ENCODE measurements at places on chromosomes 7 and 10.
A peak's percentile ranks its signal among the peaks of the same experiment; 100 is the strongest.

DNA sequence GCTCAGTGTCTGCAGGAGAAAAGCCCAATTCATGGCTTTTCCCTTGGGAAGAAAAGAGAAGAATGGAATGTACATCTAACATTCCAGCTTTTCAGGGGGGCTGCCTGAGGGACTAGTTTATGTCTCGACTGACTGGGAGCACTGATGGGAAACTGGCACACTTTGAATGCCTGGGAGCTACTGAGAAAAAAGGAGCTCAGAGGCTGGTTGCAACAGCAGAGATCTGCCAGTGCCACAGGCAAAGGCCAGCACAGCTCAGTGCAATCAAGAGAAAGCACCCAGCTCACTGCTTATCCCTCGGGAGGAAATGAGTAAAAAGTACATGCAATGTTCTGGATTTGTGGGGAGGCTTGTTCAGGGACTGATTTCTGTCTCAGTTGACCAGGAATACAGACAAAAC is 226.2 kb downstream of the COBL start:
- DNase-seq = peak; percentile 36

DNA sequence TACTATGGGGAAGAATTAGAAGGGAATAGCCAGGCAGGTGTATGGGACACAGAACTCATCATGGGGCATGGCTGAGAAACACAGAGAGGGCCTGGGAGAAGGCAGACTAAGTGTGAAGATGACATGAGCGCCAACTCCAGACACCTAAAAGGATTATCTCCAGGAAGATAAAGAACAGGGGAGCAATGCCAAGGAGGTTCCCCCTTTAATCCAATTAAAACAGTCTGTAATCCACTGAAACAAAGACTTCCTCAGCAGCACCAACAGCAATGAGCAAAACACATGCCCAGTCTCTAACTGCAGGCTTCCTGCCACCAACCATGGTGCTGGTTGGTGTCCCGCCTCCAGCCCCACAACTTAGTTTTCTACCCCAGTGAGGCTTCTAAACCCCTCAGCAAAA is 108.9 kb downstream of the GRID1 start:
- no peak for DNase-seq

GRCh38 chr10:131651674-131652437 is 249.0 kb upstream of the PPP2R2D start:
- DNase-seq = no peak

GRCh38 chr7:107294182-107294581 is 125.4 kb downstream of the HBP1 start:
- no peak for DNase-seq

DNA sequence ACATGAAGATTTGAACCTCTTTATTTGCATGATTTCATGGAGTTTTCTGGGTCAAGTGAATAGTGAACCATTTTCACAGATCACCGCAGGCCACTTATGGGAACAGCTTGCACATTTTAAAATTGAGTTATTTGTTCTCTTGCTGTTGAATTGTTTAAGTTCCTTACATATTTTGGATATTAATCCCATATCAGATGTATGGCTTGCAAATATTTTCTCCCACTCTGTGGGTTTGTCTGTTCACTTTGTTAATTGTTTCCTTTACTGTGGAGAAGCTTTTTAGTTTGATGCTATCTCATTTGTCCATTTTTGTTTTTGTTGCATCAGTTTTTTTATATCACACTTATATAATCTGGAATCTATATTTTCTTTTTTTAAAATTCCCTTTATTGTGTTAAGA is 14.1 kb upstream of the ZC3HAV1L start:
- DNase-seq = no peak

- DNase-seq = no peak
Measured at GRCh38 chr7:116730097-116731022, 58.4 kb downstream of the MET start.

DNA sequence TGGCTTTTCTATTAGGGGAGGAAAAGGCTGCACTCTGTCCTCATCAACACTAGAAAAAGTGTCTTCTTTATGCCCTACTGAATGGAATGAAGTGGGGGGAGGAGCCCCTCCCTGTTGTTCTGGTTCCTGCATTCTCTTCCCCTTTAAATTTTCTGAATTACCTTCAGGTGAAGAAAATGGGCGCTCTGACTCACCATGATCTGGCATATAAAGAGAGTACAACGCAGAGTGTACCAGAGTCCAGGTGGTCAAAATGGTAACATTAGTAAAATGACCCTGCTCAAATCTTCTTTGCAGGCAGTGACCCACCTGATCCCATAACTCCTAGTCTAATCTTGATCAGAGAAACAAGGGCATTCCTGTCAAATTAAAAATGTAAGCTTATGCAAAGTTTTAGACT is 80.7 kb downstream of the THSD7A start:
- DNase-seq = no peak

DNA sequence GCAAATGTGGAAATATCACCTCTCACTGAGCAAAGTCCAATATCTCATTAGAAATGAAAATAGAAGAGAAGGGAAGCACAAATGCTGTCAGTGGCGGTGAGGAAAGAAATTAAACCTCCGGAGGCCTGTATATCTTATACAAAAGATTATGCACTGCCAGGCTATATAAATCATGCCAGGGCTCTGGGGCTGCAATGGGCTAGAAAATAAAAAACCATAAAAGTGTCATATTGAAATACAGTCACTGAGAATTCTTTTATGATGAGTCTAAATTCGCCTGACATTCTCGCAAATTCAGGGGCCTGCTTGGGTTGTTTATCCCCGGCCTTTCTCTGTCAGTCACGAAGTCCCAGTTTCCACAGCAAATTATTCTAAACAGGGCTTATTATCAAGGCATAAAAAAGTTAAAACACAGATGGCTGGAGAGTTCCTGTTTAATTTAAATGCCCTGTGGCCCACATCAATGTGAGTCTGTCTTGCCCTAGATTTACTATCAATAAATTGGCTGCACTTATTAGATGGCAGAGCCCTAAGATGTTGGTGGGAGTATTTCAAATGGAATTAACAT is 193.8 kb downstream of the SNX10 start:
- no peak for DNase-seq

- no peak for DNase-seq
Measured at GRCh38 chr7:74584160-74584954, 73.2 kb upstream of the GTF2I start.

- no peak for DNase-seq
Measured at GRCh38 chr10:96387601-96388000, 28.8 kb upstream of the OPALIN start.

DNA sequence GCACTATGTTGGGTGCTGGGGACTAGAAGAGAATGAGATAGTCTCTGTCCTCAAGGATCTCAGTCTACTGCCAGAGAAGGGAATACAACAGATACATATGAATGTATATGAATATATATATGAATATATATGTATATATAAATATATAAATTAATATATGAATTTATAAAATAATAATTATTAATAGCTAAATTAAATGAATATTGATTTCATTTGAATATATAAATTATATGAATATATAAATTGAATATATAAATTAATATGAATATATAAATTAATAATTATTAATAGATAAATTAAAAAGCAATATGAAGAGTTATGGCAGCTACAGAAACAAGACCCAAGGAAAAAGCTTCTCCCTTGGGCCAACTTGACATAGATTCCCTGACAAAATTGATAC is 59.8 kb upstream of the OPALIN start:
- no peak for DNase-seq

- peak; percentile 41 for DNase-seq
Measured at GRCh38 chr10:119238577-119238976, 31.2 kb downstream of the GRK5 start.

DNA sequence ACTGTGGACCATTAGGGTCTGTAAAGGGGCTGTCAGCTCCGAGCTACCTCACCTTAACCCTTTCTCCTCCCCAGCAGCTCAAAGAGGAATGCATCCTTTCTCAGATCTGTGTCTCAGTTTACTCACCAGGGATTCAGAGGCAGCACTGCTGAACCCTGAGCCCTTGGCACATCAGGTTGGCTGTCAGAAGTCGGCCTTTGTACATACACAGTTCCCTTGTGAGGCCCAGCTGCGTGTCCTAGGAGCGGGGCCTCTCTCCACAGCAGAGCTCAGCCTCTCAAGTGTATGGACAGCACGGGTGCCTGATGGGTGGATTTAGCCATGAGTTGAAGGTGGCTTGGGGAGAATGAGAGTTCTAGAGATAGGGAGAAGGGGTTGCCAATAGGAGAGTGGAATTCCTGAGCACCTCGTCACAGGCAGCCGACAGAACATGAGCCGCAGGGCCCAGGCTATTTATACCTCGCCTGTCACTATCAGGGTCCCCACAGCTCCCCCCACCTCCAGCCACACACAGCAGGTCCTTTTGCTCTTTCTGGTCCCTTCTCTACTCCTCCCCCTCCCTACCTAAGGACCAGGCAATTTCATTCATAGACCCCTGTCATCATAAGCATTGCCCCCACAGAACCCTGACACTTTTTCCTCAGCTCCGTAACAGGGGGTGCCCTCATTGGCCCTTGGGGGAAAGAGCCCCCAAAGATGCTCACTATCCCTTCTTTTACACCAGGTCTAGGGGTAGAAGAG is 2.1 kb upstream of the FLNC start:
- DNase-seq = peak; percentile 89

- DNase-seq = no peak
Measured at GRCh38 chr7:67525588-67525987, 529.0 kb downstream of the TYW1 start.

DNA sequence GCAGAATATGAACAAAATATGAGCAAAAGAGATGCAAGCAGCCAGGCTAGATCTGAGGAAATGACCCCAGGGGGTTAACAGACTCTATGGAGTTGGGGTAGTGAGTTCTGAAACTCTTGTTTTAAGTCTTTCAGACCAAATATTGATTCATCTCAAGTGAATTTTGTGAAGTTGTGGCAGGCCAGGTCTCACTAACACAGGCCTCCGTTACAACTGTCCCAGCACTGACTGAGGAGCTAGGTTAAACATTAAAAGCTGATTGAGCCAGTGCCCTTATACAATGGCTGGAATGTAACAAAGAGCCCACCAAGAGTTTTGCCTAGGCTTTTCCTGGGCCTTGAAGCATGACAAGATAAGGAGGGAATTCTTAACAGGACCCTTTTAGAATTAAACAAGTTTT is 192.3 kb upstream of the STK17A start:
- no peak for DNase-seq

DNA sequence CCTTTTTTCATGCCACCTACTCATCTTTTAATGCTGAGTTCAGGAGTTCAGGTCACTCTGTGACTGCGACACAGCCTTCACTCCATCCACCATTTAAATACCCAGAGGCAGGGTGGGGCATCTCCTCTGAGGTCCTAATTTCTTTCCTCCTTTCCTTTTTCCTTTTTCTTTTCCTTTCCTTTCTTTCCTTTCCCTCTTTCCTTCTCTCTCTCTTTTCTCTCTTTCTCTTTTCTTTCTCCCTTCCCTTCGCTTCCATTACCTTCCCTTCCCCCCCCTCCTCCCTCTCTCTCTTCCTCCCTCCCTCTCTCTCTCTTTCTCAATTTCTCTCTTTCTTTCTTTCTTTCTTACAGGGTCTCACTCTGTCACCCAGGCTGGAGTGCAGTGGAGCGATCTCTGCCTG is 145.9 kb upstream of the SVIL start:
- DNase-seq = no peak

DNA sequence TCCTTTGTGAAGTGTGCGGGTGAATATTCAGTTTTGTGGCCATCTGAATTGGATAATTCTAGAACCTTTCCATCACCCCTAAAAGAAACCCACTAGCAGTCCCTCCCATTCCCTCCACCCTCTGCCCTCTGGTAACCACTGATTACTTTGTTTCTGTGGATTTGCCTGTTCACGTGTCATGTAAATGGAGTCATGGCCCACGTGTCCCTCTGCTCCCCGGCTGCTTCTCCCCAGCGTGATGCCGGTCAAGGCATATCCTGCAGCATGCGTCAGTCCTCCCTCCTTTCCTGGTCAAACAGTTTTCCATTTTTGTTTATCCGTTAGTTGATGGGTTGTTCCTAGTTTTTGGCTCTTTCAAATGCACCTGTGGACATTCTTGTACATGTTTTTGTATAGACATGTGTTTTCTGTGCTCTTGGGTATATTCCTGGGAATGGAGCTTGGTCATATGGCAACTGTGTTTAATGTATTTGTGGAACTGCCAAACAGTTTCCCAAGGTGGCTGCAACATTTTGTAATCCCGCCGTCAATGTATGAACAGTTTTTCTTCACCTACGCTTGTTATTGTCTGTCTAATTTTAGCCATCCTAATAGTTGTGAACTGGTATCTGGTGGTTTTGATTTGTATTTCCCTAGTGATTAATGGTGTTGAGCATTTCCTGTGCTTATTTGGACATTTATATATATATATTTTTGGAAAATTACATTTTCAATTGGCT is 22.4 kb downstream of the PPP2R2D start:
- no peak for DNase-seq

DNA sequence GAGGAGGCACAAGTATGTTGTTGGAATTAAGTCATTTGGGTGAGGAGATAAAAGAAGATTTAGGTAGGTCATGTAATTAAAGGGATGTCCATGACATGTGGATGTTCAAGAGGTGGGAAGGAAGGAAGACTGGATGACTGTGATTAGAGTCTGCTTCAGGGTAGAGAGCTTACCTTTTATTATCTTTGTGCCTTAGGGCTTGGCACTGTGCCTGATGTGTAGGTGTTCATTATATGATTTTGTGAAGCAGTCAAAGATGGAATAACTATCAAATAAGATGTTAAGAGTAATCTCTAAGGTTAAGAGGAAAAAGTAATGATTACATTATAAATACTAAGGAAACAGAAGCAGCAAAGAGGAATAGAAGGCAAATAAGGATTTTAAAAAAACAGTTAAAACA is 97.8 kb downstream of the CDK14 start:
- DNase-seq = no peak

DNA sequence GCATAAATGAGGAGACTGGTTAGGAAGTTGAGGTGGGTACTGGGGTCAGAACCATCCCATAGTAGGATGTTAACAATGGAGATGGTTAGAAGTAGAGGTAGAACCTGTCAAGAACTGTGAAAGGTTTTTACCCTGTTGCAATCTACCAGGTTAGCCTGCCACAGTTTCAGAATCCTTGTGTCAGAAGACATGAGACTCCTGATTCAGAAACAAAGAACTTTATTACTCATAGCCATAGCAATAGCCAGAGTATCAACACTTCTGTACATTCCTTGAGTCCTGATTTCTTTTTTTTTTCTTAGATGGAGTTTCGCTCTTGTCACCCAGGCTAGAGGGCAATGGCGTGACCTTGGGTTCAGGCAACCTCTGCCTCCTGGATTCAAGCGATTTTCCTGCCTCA is 200.9 kb downstream of the GRM3 start:
- no peak for DNase-seq

DNA sequence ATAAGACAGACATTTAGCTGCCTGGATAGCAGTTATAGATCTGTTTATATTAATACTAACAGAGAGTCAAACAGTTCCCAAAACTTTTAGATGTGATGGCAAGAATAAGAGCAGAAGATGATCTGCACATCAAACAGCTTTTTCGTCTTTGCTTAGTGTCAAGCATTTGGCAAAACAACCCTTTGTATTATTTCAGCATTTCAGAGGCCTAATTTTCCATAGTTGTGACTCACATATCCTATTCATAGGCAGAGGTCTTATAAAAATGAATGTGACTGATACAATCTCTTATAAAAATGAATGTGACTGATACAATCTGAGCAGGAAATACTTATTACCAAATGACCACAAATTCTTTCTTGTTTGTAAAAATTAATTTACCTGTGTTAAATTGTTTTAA is 71.2 kb downstream of the LRRTM3 start:
- DNase-seq = no peak

Data from fibroblast of the aortic adventitia (primary cell).